ENCODE measurements at places on chromosomes 5 and 9.

- DNase-seq = no peak
Observed at GRCh38 chr9:89160806-89161205, 17.8 kb downstream of the SHC3 start.

- no peak for DNase-seq
Observed at GRCh38 chr9:69757996-69758675, 1.7 kb downstream of the PTAR1 start.

GRCh38 chr9:136668983-136669790 is 6.5 kb downstream of the EGFL7 start:
- no peak for DNase-seq

DNA sequence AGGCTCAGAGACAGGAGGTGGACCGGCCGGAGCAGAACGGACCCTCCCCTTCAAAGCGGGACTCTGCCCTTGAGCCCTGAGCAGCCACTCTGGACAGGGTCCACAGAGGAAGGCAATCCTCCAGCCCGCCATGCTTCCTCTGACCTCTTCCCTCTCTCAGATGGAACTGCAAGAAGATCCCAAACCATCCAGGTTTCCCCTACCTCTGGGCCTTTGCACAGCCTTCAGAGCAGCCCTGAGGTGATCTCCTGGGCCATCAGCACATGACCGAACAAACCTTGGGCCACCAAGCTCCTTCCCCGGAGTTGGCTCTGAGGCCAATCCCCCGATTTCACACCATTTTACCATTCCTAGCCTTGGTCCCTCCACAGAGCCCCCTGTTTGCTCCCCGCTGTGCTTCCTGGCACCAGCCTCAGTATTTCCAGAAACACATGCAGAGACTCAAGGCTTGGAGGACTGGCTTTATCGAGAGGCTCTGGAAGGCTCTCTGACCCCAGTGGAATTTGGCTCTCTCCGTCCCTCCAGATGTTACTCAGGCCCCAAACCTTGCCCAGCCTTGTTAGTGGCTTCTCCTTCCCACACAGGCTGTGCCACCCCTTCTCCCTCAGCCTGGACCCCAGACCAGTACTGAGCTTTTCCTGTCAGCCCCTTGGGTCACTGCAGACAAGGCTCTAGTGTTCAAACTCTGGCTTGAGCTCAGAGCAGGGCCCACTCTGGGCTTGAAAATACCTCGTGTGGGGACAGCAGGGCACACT is 48.6 kb upstream of the KCNMB1 start:
- DNase-seq = no peak

- no peak for DNase-seq
Observed at GRCh38 chr9:87255431-87256155, 242.1 kb upstream of the DAPK1 start.

- DNase-seq = no peak
Observed at GRCh38 chr5:122291000-122291901, 20.8 kb upstream of the SNCAIP start.

DNA sequence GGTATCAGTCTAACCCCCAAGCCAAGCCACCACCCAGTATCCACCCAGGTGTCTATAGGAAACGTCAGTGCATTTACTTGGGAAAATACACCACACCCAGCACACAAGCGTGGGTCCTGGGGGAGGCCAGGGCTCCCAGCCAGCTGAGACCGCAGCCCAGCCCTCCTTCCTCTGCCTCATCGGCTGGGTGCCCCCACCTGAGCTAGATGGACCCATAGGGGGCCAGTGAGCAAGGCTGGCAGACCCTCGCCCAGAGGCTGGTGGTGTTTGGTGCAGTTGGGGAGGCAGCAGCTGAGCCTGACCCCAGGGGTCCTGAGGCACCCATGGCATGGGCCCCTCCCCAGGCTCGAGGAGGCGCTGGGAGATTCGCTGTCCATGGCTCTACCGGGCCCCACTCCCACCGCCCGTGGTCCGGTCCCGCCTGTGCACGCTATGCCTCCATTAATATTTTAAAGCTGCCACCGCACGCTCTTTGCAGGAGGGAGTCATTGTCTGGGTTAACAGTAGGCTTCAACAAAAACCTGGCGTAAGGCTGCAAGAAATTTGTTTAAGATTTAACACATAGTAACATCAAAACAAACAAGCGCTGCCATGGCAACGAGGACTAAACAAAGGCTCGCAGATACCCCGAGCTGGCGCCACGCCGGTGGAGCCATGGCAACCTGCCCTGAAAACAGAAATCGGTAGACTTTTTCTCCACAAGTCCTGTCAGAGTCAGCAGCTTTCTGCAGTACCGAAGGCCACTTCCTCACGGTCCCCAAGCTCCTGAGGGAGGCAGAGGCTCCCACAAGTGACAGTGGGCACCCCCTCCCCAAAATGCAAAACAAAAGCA is 20.6 kb downstream of the TPPP start:
- DNase-seq = peak; percentile 49

- no peak for DNase-seq
Observed at GRCh38 chr5:15008921-15009320, 137.3 kb upstream of the ANKH start.

DNA sequence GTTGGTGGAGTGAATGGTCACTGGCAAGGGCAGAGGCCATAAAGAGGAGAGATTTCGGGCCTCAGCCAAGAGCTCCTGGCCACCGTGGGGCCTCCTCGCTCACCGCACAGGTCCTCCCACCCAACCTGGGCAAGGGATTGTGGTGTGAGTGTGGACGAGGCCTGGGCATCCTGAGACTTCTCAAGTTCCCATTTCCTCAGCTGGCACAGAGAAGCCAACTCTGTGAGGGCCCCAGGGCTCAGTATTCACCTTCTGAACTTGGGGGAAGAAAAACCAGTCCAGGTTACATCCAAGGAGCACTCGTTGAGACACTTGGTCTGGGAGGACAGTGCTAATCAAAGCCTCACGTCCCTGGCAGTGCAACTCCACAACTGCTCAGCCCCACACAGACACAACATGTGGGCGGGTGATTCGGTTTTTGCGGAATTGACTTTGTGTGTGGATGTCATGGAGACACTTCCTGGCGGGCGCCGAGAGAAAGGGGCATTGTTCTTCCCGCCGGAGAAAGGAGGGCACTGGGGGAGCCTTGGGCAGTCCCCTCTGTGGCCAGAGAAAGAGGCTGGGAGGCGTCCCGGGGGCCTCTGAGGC is 28.5 kb upstream of the NKD2 start:
- DNase-seq = no peak

DNA sequence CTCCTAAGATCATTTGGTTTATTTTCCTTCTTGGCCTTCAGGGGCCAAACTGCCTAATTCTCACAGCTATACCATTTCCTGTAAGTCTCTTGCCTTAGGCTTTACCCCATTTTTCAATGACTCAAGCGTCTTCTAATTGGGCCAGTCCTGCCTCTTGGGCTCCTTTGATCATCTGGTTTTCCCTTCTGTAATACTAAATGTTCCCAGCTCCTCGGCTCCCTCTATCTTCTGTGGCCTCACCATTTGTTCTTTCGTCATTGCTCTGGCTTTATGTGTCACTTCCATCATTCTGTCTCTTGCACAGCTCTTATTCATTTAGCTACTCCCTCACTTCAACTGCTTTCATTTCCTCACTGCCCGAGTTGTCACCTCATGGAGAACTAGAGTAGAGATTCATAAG is 14.5 kb upstream of the SPINK7 start:
- DNase-seq = no peak

DNA sequence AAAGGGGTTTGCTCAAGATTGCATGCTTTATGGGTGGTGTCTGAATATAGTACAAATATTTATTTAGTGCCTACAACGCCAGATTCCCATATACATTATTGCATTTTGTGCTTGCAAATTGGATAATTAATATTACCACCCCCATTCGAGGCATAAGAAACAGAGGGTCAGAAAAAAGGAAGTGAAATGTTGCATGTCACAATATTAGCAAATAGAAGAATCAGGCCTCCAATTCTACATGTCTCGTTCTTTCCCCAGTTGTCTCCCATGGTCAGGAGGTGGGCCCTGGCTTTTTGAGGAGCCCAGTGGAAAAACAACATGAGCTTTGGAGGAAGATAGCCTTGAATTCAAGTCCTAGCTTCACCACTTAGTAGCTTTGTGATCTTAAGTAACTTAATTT is 98.1 kb upstream of the CCDC112 start:
- DNase-seq = no peak

DNA sequence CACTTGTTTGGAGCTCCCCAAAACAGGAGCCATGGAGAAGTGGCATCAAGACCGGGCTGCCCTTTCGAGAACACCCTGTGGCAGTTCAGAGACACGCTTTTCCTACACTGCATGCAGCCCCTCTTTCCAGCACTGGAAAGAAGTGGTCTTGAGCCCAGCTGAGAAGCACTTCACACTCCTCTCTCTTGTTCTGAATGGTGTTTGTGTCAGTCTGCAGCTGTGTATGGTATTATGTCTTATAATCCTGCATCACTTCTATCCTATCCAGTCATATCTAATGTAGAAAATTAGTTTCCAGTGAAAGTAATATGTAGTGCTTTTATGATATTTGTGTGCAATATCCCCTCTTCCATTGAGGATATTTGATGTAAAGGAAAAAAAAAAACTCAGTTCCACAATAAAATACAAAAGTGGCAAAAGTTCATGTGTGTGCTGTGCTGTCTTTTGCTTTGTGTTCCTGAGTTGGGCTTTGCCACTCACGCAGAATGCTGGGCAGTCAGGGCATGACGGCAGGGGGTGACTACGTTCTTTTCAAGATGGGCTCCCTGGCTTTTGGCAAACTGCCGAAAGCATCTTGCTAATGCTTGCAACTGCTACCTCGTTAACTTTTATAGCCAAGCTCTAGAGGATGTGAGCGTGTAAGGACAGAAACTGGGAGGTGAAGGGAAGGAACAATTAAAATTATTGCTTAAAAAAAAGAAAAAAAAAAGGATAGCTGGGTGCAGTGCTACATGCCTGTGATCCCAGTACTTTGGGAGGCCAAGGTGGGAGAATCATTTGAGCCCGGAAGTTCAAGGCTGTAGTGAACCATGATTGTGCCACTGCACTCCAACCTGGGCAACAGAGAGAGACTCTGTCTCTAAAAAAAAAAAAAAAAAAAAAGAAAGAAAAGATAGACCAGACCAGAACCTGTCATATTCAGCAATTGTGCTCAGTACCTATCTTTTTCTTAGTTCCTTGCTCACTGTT is 102.2 kb downstream of the MAP1B start:
- no peak for DNase-seq

GRCh38 chr9:127450830-127451607 is at the start of the genes LRSAM1 and RPL12:
Gene LRSAM1, plus strand, starts transcription at chr9:127451510. Its CDS starts 3,018 bp downstream, at chr9:127454528.
Gene RPL12, minus strand, starts transcription at chr9:127451406. Its CDS starts 89 bp downstream, at chr9:127451317.
- peak; percentile 96 for DNase-seq

DNA sequence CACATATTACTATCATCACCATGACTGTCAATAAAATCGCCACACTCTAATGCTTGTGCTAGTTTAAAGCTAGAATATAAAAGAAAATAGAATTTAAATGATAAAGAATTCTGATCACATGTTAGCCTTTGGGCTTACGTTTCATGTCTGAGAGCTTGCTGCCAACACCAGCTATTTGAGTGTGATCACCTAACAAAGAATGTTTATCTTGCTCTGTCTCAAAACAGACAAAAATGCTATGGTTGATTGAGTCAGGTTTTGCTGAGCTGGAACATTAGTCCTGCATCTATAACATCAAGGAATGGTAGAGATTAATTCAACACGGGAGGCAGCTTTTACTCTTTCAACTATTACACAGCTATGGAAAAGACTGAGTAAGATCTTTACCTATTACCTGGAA is 50.7 kb downstream of the MSX2 start:
- no peak for DNase-seq

DNA sequence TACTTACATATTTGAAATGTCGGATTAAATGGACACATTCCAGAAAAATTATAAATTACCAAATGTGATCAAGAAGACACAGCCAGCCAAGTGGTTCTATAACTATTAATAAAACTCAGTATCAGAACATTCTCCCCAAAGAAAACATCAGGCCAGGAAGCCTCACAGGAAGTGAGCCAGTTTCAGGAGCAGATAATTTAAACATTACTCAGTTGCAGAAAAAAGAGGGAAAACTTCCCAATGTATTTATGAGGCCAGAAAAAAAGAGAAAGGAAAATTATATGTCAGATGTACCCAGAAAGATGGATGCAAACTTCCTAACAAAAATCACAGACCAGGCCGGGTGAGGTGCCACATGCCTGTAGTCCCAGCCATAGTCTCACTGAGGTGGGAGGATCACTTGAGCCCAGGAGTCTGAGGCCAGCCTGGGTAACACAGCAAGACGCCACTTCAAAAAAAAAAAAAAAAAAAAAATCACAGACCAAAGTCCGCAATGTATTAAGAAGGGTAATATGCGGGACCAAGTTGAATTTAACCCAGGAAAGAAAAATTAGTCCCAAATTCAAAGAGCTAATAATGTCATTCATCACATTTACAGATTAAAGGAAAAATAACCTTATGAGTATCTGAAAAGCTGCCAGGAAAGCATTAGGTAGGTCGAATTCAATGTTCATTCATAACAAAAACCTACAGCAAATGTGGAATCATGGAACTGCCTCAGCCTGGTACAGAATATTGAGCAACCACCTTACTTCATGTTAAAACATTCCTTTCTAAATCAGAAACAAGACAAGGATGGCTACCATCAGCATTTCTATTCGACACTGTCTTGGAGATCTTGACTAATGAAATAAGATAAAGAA is 37.2 kb upstream of the NRARP start:
- no peak for DNase-seq

- DNase-seq = no peak
Observed at GRCh38 chr5:132747616-132748440, 602 bp downstream of the CCNI2 start.

DNA sequence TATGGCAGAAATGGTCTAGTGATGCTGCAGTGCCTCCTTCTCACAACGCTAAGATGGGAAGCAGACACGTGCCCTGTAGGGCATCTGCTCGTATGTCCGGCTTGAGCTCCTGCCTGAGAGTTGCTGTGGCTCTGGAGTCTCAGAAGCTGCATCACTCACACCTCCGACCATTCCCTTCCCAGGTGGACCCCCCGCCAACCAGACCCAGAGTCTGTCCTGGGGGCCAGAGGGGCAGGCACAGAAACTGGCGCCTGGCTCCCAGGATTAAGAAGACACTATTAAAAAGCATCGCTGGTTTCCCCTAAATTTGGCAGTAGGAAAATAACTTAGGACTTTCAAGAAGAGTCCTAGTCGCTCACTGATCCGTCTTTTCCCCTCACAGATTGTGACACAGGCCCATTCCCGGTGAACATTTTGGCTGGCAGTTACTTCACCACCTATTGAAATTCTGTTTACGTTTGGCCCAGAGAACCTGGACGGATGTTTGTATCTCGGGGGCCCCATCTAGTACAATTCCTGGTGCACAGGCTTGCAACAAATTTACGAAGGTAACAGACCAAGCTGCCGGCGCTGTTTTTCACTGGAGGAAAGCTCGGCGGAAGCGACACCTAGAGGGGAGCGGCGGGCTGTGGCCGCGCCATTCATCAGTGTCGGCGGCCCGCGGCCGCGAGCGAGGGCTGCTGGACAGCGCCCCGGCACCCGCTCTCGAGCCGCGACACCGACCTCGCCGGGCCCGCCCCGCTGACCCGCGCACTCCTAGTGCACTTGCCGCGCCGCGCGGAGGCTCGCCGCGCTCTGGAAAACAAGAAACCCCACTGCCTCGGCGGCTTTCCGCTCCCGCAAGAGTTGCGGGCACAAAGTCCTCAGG is 1.6 kb downstream of the FSTL4 start:
- peak; percentile 29 for DNase-seq

GRCh38 chr5:94463739-94464138 is 154.7 kb downstream of the KIAA0825 start:
- no peak for DNase-seq
